ENCODE measurements at places on chromosomes 6 and 20. TPM values are rescaled to one million over a fixed set of nuclear protein-coding genes. Genes with fewer than 3 reads are reported as not detected.
A peak's percentile ranks its signal among the peaks of the same experiment; 100 is the strongest.

- no peaks in the 10 kb centered on the region for H3K4me1 ChIP-seq
- peak; percentile 18 for DNase-seq
- no peak overlapping the region for H3K4me3 ChIP-seq
- no peaks in the 10 kb centered on the region for H3K36me3 ChIP-seq
- no peak overlapping the region for H3K27ac ChIP-seq
Observed at GRCh38 chr20:59082077-59082740, 39.6 kb upstream of the PRELID3B start.

Gene RNASET2
- 283 TPM for polyA plus RNA-seq

Gene ZBTB9
- 10.4 TPM for polyA plus RNA-seq

GRCh38 chr6:16103722-16104121 is 25.2 kb upstream of the MYLIP start:
- H3K27me3 ChIP-seq, result no peaks in the 10 kb centered on the region
- no peak overlapping the region for H3K27ac ChIP-seq
- H3K4me3 ChIP-seq, result no peak overlapping the region
- no peak for DNase-seq

Gene MACROD2
- not detected for polyA plus RNA-seq

- DNase-seq, result peak; percentile 15
- no peaks in the 10 kb centered on the region for H3K36me3 ChIP-seq
- no peak overlapping the region for H3K27ac ChIP-seq
- no peak overlapping the region for H3K4me3 ChIP-seq
- H3K27me3 ChIP-seq, result no peaks in the 10 kb centered on the region
Observed at GRCh38 chr20:61520893-61521460, 268.9 kb downstream of the CDH4 start.

GRCh38 chr20:41124451-41125094 is 12.8 kb upstream of the PLCG1 start:
- no peak overlapping the region for H3K4me3 ChIP-seq
- no peak for DNase-seq
- peak overlapping the region; percentile 66 for H3K27ac ChIP-seq

- DNase-seq, result no peak
- peaks cover 13% of the 10 kb centered on the region for H3K4me1 ChIP-seq
- no peak overlapping the region for H3K27ac ChIP-seq
- H3K27me3 ChIP-seq, result no peaks in the 10 kb centered on the region
- H3K4me3 ChIP-seq, result no peak overlapping the region
Observed at GRCh38 chr6:3852391-3852790, 3.2 kb downstream of the FAM50B start.

DNA sequence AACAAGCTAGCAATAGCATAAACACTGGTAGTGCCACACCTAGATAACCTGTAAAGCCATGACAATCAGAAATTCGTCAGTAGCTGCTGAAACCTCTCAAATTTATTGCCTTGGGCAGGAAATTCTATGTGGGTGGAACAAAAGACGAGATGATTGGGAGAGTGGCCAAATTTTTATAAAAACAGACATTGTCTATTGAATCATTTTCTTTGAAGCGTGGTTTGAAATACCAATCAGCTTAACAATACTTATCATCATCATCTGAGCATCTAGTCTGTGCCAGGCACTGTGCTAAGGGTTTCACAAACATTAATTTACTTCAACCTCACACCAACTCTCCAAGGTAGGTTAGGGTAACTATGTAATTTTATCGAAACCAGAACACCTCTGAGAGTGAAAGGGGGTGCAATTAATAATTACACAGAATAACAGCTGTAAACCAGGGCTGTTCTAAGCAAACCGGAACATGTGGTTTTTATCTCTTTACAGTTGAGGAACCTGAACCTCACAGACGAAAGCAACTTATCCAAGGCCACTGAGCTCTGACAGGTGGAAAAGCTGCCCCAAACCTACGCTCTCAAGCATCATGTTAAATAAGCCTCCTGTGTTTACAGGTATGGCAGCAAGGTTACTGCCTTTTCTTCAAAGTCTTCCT is 43.4 kb downstream of the NHSL1 start:
- peak overlapping the region; percentile 94 for H3K27ac ChIP-seq
- no peaks in the 10 kb centered on the region for H3K36me3 ChIP-seq
- no peaks in the 10 kb centered on the region for H3K27me3 ChIP-seq

DNA sequence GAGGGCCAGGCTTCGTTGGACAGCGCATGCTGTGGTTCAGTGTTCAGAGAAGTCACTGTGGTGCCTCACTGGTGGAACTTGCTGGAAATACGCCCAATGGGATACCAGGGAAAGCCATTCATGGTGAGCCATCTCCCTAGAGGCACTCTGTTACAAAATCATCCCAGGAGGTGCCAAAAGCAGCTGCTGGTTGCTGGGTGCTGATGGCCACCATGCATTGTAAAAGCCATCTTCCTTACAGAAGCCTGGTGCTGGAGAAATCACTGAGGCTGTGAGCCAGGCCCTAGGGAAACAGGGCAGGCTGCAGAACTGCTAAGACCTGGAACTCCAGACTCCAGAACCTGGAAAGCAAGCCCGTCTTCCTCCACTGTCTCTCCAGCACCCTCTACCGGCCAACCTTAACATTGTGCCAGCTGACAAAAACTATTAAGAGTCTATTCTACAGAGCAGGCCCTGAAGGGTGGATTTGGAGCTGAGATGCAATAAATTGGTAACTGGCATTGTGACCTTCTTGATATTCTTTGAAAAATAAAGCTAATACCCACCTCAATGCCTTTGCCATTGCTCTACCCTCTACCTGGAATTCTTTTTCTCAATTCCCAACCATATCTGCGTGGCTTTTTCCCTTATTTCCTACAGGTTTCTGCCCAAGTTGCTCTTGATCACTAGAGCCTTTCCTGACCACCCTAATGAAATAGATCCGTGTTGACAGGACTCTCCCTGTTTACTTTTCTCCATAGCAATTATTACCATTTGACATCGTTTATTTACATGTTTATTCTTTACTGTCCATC is 18.5 kb downstream of the SNRPB start:
- H3K4me3 ChIP-seq, result no peak overlapping the region
- H3K27ac ChIP-seq, result no peak overlapping the region
- peak; percentile 50 for DNase-seq
- H3K36me3 ChIP-seq, result peaks cover 3% of the 10 kb centered on the region
- H3K27me3 ChIP-seq, result no peaks in the 10 kb centered on the region

- no peak for DNase-seq
- no peak overlapping the region for H3K4me3 ChIP-seq
- peaks cover 47% of the 10 kb centered on the region for H3K4me1 ChIP-seq
- peaks cover 14% of the 10 kb centered on the region for H3K36me3 ChIP-seq
- no peak overlapping the region for H3K27ac ChIP-seq
Observed at GRCh38 chr20:17584689-17585088, 14.8 kb downstream of the DSTN start.
